Left kidney (tissue), 8 donors: ENCODE measurements at places on chromosomes 6 and 20. TPM values are rescaled to one million over a fixed set of nuclear protein-coding genes. Genes with fewer than 3 reads are reported as not detected.
A peak's percentile ranks its signal among the peaks of the same experiment; 100 is the strongest.

GRCh38 chr6:131430531-131430930 lies 142.5 kb upstream of the ARG1 start:
- no peak for DNase-seq

GRCh38 chr6:133286765-133287164 lies 45.6 kb downstream of the EYA4 start:
- DNase-seq = peak; percentile 18

GRCh38 chr6:52509281-52510212 lies 67.3 kb downstream of the TRAM2 start:
- no peak for DNase-seq

NOX3 gene
- polyA plus RNA-seq = 1.6 TPM

MATN4 gene
- polyA plus RNA-seq = 0.25 TPM

- peak; percentile 70 for DNase-seq
Measured at GRCh38 chr6:158799051-158799792, 19.9 kb downstream of the EZR start.

DNA sequence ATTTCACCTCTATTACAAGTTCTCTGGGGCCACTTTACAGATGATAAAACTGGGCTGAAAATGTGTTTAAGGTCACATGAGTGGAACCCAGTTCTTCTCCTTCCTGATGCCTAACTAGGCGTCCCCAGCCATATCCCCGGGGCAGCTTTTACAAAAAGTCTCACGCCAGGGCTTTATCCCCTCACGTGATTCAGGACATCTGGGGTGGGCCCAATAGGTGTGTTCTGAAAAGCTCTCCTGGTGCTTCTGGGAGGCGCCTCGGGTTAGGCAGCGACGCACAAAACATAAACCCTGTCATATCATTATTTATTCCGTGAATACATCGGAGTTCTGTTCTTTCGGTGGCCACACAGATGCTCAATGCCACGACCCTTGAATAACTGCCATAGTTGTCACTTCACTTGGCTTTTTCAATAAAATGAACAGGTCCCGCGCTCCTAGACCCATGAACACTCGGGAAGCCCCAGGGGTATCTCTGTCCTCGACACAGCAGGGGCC lies 32.1 kb downstream of the SF3B5 start:
- no peak for DNase-seq

DNA sequence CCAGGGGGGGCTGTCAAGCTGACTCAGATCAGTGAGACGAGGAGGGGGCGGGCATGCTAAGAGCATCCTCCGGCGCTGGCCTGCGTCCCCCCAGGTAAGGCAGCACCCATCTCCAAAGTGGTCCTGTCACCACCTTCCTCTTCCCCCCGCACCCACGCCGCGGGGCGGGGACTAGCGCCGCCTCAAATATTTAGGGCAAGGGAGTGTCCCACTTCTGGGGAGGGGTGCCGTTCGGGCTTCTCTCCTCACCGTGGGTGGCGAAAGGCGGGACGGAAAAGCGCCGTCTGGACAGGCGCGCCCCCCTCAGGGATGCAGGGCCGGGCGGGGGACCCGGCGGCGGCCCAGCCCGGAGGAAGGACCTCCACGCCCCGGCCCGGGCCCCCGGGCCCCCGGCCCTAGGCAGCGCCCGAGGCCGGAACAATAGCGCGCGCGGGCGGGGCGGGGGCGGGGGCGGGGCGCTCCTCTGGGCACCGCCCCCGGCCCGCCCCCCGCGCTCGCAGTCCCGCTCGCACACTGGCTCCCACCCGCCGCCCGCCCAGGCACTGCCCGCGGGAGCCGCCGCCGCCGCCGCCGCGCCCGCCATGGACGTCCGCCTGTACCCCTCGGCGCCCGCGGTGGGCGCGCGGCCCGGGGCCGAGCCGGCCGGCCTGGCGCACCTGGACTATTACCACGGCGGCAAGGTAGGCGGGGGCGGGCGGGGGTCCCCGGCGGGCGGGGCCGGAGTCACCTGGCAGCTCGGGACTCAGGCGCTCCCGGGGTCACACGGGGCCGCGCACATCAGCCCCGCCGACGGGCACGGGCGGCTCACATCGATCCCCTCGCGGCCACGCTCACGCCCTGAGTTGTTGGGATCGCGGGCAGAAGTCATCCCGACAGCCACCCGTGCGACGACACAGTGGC lies at the start of gene TOX2:
Gene TOX2, plus strand, starts transcription at position 542 of the 900 bp plus-strand sequence. Its CDS starts 40 bp downstream, at position 582.
- DNase-seq = no peak

SERINC1 gene
- polyA plus RNA-seq = 221 TPM

DNA sequence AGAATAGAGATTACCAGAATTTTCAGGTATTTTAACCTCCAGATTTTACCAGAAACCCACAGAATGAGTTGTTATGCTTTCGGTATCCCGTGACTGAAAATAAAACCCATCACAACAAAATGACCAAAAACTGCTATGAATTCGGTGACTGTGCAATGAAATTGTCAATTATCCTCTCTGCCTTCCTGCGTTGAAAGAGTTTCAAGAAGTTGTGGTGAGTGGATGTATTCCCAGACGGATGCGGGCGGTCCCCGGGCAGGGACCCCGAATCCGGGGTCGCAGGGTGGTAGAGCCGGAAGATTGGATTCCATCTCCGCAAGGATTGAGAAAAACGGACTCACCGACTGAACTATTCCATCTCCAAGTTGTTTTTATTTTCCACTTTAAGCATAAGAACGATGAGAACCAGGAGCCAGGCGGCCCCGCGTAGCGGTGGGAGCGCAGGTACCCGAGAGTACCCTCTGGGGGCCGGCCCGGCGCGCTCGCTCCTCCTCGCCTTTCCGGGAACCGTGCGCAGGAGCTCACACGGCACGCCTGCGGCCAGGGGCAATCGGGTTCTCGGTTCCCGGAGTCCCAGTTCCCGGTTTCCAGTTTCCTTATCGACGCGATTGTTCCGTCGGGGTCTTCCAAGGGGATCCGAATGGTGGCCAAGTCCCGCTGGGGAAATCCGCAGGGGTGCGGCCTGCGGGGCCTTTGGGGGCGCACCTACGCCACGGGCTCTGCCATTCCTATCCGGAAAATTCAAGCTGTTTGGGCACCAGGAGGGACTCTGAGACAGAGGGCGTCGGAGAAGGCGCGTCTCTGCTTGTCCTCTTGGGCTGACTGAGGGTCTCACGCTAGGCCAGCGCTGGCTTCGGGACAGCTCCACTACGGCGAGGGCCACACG lies 104.9 kb upstream of the PRDM1 start:
- DNase-seq = peak; percentile 31

DNA sequence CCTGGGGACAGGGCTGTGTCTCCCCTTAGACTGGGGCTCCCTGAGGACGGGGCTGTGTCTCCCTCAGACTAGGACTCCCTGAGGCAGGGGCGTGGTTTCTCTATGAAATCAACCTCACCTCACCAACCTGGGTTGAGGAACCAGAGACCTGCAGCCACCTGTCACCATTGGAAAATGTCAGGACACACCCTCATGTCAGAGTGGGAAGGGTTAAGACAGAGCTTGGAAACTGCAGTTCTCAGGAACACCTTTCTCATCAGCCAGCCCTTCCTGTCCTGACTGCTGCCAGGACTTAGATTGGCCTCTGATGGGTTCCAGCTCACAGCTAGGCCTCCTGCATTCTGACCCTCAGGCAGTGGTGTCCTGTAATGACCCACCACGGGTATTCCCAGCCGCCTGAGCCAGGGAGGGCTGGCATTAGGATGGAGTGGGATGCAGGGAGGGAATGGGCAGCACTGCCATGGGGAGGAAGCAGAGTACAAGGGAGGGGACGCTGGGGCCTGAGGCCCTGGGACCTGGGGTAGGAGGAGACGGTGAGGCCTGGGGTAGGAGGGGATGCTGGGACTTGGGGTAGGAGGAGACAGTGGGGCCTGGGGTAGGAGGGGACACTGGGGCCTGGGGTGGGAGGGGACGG lies 76.3 kb downstream of the MRPL14 start:
- DNase-seq = no peak

GPR63 gene
- polyA plus RNA-seq = 4.9 TPM
